ENCODE measurements at places on chromosomes 2 and 18.

DNA sequence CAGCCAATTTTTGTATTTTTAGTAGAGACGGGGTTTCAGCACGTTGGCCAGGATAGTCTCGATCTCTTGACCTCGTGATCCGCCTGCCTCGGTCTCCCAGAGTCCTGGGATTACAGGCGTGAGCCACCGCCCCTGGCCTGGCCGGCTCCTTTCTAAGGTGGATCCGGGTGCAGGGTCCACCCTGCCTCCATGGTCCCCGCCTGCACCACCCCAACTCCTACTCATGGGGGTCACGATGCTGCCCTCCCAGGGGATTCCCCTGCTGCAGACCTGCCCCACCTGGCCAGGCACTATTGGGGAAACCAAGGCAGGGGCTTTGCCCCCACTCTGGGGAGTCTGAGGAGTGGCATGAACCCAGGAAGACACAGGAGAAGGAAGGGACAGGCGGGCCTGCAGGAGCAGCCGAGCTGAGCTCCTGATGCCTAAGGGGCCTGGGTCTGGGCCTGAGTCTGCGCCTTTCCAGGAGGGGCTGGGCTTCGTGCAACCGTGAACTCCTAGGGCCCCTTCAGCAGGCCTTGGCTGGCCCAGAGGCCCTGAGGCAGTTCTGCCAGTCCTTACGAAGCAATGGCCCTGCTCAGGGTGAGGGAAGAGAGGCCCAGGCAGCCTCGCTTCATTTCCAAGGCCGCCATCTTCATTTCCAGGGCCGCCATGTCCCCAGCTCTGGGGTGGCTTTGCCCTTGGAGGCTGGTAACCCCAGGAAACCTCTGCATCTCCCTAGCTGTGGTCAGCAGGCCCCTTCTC is 67.2 kb upstream of the SMAD7 start:
- DNase-seq: no peak

DNA sequence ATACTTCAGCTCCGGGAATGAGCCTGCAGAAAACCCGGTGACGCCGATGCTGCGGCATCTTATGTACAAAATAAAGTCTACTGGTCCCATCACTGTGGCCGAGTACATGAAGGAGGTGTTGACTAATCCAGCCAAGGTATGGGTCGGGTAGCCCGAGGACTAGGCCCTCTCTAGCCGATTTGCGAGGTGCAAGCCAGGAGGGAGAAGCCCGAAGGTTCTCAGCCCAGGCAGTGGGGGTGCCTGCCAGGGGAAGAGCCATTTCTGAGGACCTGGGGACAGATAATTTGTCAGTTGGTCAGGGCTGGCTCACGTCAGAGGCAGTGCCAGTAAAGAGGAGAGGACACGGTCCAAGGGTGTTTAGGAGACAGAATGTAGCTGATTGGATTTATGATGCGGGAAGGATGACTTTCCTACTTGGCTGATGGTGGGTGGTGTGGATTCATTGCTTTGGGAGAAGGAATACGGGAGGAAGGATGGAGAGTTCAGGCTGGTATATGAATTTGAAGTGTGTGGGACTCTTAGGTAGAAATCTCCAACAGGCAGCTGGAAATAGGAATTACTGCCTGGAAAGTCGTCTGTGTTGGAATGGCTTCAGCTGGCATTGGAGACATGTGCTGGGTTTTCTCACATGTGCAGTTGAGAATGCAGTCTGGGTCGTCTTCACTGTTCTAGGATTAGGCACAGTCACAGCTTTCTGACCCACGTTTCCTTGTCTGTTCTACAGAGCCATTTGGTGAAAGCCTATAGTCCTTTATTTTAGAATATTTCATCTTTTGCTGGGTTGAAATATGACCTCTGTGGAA is 874 bp downstream of the NDUFAF7 start:
- no peak for DNase-seq

DNA sequence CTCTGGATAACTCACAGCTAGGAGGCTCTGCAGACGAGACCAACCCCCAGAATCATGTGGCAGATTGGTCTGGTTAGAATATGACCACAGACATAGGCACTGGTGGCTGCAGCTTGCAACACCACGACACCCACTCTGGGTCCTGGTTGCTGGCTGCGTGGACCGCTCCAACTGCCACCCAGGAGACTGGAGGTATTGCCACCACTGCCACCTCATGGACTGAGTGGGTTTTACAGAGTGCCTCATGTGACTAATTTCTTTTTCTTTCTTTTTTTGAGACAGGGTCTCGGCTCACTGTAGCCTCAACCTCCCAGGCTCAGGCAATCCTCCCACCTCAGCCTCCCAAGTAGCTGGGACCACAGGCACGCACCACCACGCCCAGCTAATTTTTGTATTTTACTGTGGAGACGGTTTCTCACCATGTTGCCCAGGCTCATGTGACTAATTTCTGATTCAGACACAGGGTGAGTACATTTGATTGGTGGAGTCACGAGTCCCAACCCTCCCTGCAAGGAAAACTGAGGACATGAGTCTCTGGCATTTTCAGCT is 29.9 kb upstream of the NT5DC4 start:
- no peak for DNase-seq

DNA sequence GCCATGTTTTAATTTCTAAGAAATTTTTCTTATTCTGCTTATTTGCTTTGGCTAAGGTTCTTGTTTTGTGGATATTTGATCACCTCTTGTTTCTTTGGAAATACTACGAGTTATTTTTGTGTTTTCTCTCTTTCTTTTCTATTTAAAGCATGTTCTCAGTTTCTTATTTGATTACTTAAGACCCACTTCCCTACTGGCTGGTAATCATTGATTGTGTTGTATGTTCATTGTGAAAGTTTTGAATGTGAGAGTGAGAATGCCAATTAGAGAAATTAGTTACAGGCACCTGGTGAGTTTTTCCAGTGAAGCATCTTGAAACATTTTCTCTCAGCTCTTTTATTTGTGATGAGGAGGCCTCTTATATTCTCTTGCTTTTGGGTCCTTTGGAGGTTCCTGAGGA is 226.7 kb upstream of the MC4R start:
- no peak for DNase-seq

DNA sequence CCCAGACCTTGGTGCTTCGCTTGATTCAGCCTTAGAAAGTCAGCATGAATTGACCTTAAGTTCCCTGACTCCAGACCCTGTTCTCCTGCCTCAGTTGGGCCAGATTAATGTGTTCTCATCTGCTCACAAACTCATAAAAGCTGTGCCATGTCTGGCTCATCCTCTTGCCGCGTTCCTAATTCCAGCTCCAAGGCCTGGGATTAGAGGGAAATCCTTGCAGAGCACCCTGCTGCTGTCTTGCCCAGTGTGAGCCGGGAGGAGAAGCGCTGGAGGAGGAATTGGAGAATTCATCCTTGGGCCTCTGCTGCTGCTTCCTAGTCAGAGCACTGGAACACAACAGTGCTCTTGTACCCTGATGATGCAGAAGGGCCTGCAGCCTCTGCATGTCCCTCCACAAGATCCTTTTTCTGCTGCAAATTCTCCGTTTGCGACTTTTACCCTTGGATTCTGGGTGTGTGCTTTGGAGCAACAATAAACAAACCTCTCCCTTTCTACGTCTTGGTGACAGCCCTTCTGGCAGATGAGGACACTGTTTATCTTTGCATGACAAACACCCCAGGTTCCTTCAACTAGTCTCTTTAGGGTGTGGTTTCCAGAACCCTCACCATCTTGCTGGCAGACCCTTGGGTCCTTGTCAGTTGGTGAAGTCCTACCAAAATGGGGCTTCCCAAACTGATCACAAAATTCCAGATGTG is 46.9 kb upstream of the CNGA3 start:
- no peak for DNase-seq

DNA sequence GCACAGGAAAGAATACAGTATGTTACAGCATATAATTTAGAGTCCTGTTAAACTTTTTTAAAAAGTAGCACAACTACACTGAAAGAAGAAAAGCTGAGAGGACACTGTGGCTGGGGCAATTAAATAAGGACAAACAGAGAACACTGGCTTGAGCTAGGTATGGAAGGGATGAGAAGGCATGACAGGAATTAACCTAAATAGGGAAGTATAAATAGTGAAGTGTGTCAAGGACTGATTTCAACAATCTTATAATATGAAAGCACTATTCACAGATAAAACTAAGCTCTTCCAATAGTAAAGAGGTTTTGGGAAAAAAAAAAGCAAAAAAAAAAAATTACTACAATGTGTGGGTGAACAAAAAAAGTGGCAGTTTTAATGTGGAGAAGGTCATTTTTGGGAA is 45.5 kb downstream of the PPP3R1 start:
- DNase-seq: no peak

DNA sequence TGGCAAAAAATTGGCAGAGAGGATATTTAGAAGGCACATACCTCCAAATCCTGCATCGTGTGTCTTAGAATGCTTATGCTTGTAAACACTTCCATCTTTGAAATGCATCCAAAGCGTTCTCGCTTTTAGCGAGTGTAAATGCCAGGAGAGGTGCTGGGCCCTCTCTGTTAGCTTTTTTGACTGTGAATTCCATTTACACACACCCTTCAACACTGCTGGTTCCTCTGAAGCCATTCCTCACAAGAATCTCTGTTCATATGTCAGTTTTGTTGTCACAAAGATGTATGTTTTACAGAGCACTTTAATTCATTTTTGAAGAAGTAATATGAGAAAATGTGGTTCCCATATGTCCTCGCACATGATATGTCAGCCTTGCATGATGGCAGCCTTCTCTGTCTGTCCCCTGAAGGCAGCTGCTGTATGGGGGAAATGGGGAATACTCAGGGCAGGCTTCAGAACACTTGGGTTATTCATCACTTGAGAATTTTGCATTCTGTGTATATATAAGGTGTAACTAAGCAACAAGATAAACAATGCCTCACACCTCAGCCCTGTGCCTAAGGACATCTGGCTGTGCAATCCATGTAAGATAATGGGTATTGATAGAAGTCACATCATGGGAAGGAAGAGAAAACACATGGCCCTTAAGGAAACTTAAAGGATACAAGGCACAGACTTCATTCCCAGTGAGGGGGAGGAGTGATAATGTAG is 52.3 kb downstream of the RAB27B start:
- no peak for DNase-seq

DNA sequence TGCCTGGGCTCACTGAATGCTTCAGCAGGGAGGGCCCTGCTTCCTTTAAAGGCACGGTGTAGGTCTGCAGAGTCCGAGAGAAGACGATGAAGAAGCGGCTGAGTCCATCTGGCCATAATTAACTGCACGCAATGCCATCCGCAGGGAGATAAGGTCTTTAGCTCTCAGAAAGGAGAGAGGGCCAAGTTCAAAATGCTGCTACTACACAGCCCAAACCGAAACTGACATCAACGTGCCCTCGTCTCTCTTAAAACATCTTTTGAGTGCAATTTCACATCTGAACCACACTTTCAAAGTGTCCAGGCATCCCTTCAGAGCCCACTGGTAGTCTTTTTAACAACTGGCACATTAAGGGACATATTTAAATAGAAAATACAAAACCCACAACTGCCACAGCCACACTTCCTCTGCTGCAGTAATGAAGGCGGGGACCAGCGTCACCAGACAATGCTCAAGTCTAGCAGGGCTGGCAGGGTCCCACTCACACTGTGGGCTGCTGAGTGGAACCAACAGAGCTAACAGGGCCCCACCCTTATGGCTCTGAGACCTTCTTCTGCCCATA is 35.8 kb downstream of the ST3GAL5 start:
- DNase-seq: no peak

GRCh38 chr2:232877940-232878511 is 8.0 kb downstream of the SNORC start:
- no peak for DNase-seq

DNA sequence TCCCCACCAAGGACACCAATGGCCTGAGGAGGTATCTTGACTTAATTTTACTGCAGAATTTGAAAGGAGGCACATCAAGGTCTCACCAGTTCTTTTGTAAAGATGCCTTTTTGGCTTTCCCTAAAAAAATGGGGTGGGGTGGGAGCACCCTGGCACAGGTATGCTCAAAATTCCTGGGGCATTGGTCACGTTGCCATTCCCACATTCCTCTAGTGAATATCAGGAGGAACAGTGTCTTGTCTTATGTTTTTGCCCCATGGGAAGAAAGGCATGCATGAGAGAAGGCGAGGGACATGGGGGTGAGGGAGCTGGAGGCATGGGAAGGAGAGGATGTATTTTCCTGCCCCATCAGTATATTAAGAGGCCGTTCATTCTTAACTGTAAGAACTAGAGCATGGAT is 275.3 kb downstream of the CMPK2 start:
- DNase-seq: no peak

- no peak for DNase-seq
Measured at GRCh38 chr2:141639809-141640208, 491.0 kb downstream of the LRP1B start.

- DNase-seq: no peak
Measured at GRCh38 chr2:217167531-217167930, 307.7 kb upstream of the TNP1 start.

DNA sequence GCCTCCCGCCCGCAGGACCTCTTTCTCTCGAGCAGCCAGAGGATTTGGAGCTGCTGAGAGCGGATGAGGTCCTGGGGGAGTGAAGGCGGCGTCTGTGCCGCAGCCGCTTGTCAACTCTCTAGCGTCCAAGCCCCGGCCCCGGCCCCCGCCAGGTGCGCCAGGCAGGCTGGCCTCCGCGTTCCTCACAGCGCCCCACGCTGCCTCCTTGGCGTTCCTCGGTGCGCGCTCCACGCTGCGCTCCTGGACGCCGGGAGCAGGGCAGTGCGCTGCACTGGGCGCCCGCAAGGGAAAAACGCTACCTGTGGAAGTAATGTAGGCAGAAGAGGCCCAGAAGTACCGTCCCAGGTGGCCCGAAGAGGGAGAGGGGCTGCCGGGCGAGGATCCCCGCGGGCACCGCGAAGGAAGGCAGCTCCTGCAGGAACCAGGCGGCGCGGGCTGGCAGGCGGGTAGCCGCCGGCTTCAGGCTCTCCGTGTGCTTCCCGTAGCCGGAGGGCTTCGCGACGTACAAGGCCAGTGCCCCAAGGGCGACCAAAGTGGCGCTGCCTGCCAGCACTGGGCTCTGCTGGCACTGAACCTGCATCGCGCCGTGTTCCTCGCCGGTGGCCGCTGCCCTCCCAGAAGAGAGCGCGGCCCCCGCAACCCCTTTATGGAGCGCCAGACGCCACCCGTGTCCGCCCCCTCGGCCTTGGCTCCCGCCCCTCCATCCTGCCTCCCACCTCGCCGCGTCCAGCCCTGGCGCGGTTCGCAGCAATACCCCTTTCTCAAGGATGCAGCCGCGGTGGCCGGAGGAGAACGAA is at the start of gene SRD5A2:
Gene SRD5A2, minus strand, starts transcription at position 618 of the 797 bp plus-strand sequence. Its CDS starts 38 bp downstream, at position 580.
- DNase-seq: no peak

Data from NCI-H446 treated with DMSO at 0.1 percent for 48 hours (cell line).